A549 (cell line): ENCODE measurements at places on chromosomes 1 and 21. TPM values are rescaled to one million over a fixed set of nuclear protein-coding genes. Genes with fewer than 3 reads are reported as not detected.

MAEL gene
- polyA plus RNA-seq = not detected in 3 replicates

CD1B gene
- polyA plus RNA-seq = not detected in 3 replicates

SPTA1 gene
- polyA plus RNA-seq = not detected in 3 replicates

GJC2 gene
- 0.37 to 0.48 TPM (median 0.40 TPM) in 3 replicates for polyA plus RNA-seq

RPF1 gene
- polyA plus RNA-seq = 27.9 to 29.3 TPM (median 28.2 TPM) in 3 replicates

INKA2 gene
- 1.3 to 2.1 TPM (median 1.8 TPM) in 3 replicates for polyA plus RNA-seq

SRGAP2B gene
- 11.8 to 14.2 TPM (median 13.9 TPM) in 3 replicates for polyA plus RNA-seq

EFNA4 gene
- 6.1 to 8.7 TPM (median 7.5 TPM) in 3 replicates for polyA plus RNA-seq

CD1D gene
- 0.04 to 0.08 TPM in 2 of 3 replicates, not detected in the other for polyA plus RNA-seq

TNFRSF1B gene
- 0.05 to 0.22 TPM (median 0.07 TPM) in 3 replicates for polyA plus RNA-seq

SPRR2E gene
- not detected in 3 replicates for polyA plus RNA-seq

CAMTA1 gene
- 63.3 to 75.0 TPM (median 73.5 TPM) in 3 replicates for polyA plus RNA-seq

LCE1B gene
- not detected in 3 replicates for polyA plus RNA-seq

RIPPLY3 gene
- polyA plus RNA-seq = 0.46 to 0.65 TPM (median 0.63 TPM) in 3 replicates

AGO3 gene
- 3.8 to 4.3 TPM (median 4.3 TPM) in 3 replicates for polyA plus RNA-seq

ATP1A4 gene
- not detected in 3 replicates for polyA plus RNA-seq

ANKRD65 gene
- polyA plus RNA-seq = 0.05 TPM in 1 of 3 replicates, not detected in the others

KCNJ9 gene
- polyA plus RNA-seq = not detected in 3 replicates

C2CD4D gene
- polyA plus RNA-seq = not detected in 3 replicates

C1orf94 gene
- polyA plus RNA-seq = not detected in 3 replicates

CFAP57 gene
- polyA plus RNA-seq = 0.54 to 0.73 TPM (median 0.62 TPM) in 3 replicates

GBP1 gene
- polyA plus RNA-seq = 0.10 to 0.47 TPM (median 0.46 TPM) in 3 replicates

MYCL gene
- polyA plus RNA-seq = 0.62 to 0.68 TPM (median 0.67 TPM) in 3 replicates

PLA2G5 gene
- not detected in 3 replicates for polyA plus RNA-seq

FAM72C gene
- polyA plus RNA-seq = 9.6 to 11.5 TPM (median 10.9 TPM) in 3 replicates

TRIM45 gene
- 2.1 to 3.0 TPM (median 2.9 TPM) in 3 replicates for polyA plus RNA-seq

C1QTNF12 gene
- polyA plus RNA-seq = 0.76 to 0.98 TPM (median 0.83 TPM) in 3 replicates

PTTG1IP gene
- polyA plus RNA-seq = 93.2 to 103 TPM (median 98.7 TPM) in 3 replicates

SELENBP1 gene
- 9.0 to 12.8 TPM (median 12.6 TPM) in 3 replicates for polyA plus RNA-seq

TTC39A gene
- polyA plus RNA-seq = 1.4 to 2.0 TPM (median 1.7 TPM) in 3 replicates

GBP4 gene
- not detected in 3 replicates for polyA plus RNA-seq

BTG2 gene
- 7.2 to 9.2 TPM (median 8.0 TPM) in 3 replicates for polyA plus RNA-seq

NOS1AP gene
- 0.25 to 0.34 TPM (median 0.25 TPM) in 3 replicates for polyA plus RNA-seq

DNTTIP2 gene
- 39.1 to 42.0 TPM (median 40.6 TPM) in 3 replicates for polyA plus RNA-seq

CASQ1 gene
- polyA plus RNA-seq = 0.04 TPM in 1 of 3 replicates, not detected in the others

BRWD1 gene
- polyA plus RNA-seq = 6.4 to 6.9 TPM (median 6.6 TPM) in 3 replicates

CDC14A gene
- 1.6 to 1.8 TPM (median 1.6 TPM) in 3 replicates for polyA plus RNA-seq
